ENCODE measurements at places on chromosomes 1 and 21.

DNA sequence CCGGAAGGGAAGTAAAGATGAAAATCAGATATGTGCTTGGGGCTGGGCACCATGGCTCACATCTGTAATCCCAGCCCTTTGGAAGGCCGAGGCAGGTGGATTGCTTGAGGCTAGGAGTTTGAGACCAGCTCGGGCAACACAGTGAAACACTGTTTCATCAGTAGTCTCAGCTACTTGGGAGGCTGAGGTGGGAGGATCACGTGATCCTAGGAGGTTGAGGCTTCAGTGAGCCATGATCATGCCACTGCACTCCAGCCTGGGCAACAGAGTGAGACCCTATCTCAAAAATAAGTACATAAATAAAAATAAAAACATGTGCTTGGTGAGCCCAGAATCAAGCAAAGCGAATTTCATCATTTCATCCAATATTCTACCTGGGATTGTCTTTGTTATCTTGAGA, 23.3 kb upstream of the PCP4 start:
- DNase-seq = no peak

DNA sequence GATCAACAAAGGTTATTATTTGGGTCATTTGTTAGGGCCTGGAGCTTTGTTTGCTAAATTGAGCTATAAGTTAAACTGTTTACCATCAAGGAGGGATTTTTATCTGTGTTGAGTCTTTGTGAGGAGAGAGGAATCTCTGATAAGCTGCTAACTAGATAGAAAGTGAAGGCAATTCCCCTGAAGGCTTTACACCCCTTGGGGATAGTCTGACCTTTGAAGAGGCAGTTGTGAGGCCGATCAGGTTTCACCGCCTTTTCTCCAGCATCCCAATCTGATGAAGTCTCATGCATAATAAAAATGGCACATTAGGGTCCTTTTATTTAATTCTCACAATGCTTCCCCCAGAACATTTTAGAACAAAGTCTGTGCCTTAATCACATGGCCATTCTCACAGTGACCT, 21.8 kb downstream of the C1orf21 start:
- DNase-seq = no peak

DNA sequence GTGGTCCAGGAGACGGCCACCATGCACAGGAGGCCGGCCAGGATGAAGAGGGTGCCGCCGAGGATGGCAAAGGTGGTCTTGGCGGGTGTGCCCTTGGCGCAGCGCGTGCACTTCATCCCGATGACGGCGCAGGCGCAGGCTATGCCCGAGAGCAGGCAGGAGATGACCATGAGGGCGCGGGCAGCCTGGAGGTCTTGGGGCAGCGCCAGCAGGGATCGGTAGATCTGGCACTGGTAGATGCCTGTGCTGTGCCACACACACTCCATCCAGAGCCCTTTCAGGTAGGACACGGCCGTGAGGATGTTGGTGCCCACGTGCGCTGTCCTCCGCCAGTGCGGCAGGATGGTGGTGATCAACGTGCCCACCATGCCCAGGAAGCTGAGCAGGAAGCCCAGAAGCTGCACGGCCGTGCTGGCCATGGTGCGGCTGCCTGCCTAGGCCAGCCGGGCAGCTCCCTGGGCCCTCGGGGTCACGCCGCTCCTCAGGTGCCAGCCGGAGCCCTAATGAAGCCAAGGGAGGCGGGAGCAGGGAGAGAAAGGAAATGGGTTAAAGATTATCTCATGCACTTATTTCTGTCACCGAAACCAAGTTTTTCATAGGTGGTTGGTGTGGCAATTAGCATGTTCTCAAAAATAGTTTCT, 18.5 kb downstream of the CLDN14 start:
- no peak for DNase-seq

DNA sequence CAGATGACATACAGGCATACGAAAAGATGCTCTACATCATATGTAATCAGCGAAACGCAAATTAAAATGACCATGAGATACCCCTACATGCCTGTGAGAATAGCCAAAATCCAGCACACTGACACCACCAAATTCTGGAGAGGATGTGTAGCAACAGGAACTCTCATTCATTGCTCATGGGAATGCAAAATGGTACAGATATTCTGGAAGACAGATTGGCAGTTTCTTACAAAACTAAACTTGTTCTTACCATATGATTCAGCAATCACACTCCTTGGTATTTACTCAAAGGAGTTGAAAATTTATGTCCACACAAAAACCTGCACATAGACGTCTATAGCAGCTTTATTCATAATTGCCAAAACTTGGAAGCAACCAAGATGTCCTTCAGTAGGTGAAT, 52.6 kb downstream of the TM2D1 start:
- DNase-seq = no peak

DNA sequence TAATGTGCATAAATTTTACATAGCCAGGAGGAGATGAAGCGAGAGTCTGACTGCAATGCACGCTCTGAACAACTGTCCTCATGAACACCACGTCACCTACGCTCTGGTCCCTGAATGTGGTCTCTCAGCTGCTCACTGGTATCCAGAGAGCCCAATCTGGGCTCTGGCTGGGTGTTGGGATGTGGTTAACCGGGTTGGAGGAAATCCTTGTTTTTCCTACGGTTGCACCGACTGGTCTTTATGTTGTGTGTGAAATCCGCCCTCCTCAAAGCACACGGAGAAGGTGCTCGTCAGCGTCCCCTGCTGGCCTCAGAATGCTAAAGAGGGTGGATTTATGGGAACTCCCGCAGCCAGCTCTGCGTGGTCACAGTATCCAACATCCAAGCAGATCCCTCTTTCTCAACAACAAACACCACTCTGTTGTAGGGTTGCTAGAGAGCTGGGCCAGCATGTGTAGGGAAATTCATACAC, 51.8 kb upstream of the FAM89A start:
- DNase-seq = no peak

- DNase-seq = no peak
These were observed 1.1 kb downstream of the TAGLN2 start for GRCh38 chr1:159924025-159924790.

DNA sequence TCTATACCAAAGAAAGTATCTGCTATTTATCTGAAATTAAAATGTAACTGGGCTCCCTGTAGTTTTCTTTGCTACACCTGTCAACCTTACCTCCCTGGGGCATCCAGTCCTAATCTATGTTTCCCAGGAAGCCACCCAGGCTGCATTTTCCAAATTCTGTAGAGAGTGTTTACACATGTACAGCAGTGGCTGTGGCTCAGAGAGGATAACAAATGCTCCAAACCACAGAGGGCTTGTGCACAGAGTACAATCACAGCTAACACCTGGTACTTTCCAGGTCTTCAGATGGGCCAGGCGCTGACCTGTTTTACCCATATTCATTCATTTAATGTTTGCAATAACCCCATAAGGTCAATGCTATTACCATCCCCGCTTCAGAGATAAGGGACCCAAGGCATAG, 146.5 kb upstream of the TNR start:
- no peak for DNase-seq

GRCh38 chr1:50976111-50976889, 6.3 kb downstream of the CDKN2C start:
- DNase-seq = no peak

DNA sequence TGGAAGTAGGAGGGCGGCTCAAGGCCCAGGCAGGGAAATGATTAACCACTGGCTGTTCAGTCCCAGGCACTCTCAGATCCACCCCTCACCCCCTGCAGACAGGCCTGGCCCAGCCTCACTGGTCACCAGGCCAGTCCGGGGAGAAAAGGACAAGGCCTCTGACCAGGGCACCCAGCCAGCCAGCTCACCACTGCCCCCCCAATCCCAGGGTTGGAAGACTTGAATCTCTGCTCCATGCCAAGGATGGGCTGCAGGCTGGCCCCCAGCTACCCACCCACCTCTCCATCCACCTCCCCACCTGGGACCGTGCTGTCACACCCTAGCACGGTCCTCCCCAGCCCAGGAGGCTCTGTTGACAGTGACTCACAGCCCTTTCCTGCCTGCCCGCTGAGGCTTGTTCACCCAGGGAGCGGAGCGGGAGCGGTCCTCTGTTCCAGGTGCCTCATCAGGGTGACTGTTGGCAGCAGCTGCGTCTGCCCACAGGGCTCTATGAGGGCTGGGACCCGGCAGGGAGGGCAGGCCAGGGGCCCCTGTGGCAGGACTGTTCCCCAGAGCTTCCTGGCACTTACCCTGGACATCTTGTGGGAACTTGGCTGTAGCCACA, 2.2 kb downstream of the LAD1 start:
- DNase-seq = no peak

DNA sequence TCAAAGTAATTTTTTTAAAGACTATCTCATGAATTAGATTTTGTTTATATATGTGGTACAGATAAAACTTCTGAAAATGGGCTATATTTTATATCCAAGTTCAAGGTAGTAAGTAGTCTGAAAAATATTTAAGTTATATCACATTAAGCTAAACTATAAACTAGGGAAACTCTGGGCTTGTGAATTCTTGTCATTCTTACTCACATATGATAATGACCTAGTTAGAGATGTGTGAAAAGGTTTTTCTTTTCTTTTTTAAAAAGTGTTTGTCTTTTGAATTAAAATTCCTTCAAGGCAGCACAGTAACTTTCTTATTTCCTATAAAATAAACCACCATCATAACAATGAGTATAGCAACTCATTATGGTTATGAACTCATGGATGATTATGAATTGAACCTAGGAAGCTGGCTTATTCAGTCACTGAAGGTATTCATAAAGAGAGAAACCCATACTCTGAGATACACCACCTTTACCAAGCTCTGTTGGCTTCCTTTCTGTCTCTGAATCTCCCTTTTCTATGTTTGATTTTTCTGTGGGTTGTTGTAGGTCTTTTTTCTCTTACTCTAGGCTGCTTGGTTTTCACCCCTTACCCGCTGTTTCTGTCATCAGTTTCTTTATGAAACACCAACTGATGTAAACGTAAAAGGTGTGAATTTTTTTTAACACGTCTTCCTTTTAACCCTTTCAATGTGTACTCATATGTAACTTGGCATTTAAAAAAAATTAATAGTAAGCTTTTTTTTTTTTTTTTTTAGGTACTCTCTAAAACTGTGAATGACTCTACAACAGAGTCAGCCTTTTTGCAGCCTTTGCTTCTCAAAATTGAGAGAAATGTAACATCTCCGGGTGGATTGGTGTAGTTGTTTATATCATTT, 25.2 kb downstream of the IL12RB2 start:
- DNase-seq = no peak

DNA sequence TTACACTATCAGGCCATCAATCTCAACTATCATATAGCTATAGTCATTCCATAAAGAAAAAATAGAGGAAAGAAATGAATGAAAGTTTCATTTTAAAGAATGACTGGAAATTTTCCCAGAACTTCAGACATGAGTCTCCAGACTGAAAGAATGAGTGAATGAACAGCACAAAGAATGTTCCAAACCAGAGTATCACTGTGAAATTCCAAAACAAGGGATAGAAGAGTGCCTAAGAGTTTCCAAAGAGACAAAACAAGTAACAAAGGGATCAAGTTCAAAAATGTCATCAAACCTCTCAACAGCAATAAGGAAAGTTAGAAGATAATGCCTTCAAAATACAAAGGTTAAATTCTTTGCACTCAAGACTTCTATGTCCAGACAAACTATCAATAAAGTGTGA, 114.9 kb downstream of the DENND1B start:
- DNase-seq = no peak

GRCh38 chr1:91650764-91651163, 150.1 kb downstream of the CDC7 start:
- DNase-seq = no peak

- no peak for DNase-seq
These were observed 53.2 kb upstream of the CFAP126 start for GRCh38 chr1:161420763-161421455.

GRCh38 chr21:20215959-20216358, 782.2 kb upstream of the NCAM2 start:
- no peak for DNase-seq

DNA sequence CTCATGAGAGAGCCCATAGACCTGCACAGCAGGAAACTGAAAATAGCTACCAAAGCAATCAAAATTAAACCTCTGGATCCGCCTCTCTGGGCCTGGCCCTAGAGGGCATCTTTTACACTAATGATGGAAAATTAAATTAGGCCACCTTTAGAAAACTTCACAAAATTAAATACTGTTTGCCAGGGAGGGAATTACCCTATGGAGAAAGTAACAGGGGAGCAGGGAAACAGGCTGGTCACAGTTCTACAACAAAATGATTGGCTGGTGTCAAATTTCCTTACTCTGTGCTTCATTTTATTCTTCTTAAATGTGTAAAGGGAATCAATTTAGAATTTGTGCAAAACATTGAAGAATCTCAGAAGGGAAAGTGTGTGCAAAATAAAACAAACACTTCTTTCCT, 62.4 kb downstream of the SPATA46 start:
- DNase-seq = no peak

DNA sequence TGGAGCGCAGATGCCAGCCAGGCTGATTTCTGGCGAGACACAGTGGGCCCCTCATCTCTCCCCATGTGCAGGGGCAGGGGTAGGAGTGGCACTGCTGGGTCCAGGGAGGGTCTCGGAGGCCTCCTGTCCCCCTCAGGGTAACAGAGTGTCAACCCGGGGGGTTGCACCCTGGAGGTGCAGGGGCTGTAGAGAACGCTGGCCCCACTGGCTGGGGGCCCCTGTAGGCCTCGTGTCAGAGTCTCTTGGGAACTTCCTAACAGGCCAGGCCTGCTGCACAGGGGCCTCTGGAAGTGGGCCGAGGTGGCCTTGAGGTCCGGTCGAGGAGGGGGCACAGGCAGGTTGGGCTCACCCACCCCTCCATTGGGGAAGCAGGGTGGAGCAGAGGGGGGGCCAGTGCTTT, 38.9 kb upstream of the AJAP1 start:
- DNase-seq = no peak

DNA sequence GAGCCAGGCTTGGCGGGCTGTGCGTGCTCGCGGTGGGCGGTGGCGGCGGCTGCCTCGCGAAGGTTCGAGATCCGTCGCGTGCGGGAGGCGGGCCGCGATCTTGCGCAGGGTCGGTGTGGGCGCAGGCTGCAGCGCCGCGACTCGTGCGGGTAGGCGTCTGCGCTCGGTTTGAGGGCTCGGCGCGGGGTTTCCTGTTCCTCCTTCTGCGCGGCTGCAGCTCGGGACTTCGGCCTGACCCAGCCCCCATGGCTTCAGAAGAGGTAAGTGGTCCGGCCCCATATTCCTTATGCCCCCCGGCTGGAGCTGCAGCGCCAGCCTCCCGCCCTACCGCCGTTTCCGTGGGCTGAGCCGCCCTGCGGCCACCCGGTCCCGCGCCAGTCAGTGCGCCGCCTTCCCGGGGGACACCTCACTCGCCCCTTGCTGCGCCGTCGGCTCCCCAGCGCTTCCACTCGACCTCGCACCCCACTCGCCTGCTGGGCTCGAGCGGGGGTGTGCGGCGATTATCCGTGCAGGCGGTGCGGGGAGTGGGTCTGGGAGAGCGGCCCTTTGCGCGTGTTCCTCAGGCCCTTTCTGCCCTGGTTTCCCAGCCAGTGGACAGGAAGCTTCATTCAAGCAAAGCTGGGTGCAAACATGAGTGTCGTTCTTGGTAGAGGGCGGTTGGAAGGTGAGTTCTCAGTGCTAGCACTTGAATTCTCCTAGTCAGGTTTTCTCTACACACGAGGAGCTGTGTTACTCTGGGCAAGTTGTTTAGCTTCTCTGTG, at the start of gene CACYBP:
Gene CACYBP, plus strand, starts transcription at position 12 of the 761 bp plus-strand sequence. Its CDS starts 234 bp downstream, at position 246.
- DNase-seq = no peak

- no peak for DNase-seq
These were observed 12.3 kb downstream of the FAM3B start for GRCh38 chr21:41328660-41329607.
